ENCODE measurements at places on chromosomes 4 and X.

DNA sequence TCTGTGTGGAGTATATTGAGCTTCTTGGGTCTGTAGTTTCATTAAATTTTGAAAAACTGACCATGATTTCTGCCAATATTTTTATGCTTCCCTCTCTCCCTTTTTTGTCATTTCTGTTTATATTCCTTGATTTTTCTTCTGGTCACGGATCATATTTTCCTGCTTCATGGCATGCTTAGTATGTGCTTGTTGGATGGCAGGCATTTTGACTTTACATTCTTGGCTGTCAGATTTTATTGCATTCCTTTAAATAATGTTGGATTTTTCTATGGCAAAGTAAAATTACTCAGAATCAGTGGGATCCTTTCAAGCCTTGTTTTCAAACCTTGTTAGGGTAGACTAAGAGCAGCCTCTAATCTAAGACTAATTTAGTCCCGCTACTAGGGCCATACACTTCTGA lies 531.8 kb downstream of the IL15 start:
- DNase-seq, result no peak

DNA sequence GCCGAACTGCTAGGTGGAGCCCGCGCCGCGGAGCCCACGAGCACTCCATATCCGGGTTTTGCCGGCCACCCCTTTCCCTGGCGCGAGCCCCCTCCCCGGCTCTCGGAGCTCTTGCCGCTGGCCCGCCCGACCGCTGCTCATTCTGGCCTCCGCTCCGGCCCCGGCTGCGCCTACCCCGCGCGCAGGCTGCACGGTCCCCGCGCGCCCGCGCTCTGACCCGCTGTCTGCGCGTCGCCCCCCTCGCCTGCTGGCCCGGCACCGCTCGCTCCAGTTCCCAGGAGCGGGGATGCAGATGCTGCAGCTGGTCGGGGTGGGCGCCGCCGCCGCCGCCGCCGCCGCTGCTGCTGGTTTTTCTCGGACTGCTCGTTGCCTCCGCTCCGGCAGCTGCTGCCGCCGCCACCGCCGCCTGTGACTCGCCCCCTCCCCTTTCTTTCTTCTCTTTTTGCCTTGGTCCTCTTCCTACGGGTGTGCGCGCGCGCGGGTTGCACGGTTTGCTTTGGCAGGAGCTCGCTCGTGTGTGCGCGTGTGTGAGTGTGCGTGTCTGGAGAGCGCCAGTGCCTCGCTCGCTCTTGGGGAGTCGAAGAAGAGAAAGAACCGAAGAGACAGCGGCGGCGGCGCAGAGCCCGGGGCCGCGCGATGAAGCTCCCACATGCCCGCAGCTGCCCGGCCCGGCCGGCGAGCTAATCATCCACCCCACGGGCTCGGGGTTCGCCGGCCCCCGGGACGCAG lies at the start of gene ADGRL3:
Gene ADGRL3, plus strand, starts transcription at position 140 of the 729 bp plus-strand sequence.
- DNase-seq, result no peak

GRCh38 chr4:57190601-57191481 lies 80.7 kb upstream of the IGFBP7 start:
- no peak for DNase-seq

DNA sequence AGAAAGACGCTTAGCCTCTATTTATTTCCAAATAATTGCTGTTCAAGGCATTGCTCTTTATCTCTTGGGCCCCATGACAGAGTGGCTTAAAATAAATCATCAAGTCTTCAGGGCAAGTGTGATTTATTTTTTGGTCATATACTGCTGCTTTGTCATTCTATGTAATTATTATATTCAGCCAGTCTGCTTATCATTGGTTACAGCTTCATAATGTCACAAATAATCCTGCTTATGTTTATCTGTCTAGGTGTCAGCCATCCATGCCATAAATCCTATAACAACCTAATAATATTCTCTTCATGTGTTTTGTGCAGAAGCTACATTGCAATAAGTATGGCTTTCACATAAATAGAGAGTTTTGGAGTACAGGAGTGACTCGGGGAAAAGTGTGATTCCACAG lies 41.0 kb downstream of the HHIP start:
- no peak for DNase-seq

- DNase-seq, result no peak
Measured at GRCh38 chrX:123504630-123505270, 228.1 kb downstream of the THOC2 start.

- no peak for DNase-seq
Measured at GRCh38 chr4:78629991-78630541, 78.5 kb downstream of the ANXA3 start.

- no peak for DNase-seq
Measured at GRCh38 chr4:88503344-88503743, 20.2 kb downstream of the PYURF start.

- no peak for DNase-seq
Measured at GRCh38 chr4:168506014-168506413, 9.2 kb downstream of the PALLD start.

DNA sequence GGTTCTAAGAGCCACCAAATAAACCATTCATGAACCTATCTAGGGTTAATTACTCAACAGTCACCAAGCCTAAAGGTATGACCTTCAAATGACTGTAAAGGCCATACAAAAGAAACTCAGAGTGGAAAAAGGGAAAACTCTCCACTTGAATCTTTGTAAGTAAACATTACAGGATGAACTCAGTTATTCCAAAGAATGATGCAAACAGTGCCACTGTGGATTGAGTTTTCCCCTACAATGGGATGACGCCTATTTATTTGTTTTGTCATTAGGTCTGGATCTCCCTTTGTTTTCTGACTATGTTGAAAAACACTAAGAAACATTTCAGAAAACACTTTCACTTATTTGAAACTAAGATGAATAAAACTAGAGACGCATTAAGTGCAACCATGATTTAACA lies 12.7 kb downstream of the NUDT6 start:
- no peak for DNase-seq

DNA sequence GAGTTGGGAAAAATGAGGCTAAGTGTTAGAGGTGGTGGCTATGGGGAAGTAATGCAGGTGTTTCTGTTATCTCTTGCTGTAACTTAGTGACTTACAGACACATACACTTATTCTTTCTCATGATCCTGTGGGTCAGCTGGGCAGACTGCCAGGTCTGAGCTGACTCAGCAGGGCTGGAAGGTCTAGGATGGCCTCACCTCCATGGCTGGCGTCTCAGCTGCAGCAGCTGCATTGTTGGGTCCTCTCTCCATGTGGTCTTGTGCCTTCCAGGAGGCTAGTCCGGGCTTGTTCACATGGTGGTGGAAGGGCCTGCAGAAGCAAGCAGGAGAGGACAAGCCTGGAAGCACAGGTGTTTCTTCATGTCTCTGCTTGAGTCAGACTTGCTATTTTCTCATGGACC lies 172.7 kb downstream of the NHS start:
- DNase-seq, result no peak

- DNase-seq, result no peak
Measured at GRCh38 chrX:112058255-112058654, 24.3 kb downstream of the TRPC5 start.

DNA sequence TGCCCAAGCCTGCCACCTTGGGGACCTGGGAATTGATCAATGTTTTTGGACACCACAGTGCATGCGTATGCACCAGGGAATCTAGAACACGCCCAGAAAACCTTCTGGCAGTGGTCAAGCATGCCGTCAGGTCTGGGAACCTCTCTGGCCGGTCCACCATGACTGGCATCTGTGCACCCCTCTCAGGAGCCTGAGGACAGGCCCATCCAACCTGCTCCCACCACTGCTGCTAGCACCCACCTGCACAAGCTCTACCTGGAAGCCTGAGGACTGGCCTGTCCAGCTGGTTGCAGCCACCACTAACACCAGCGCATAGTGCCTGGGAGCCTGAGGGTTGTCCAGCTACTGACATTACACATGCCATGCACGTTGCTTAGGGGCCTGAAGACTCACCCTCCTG lies 162.1 kb upstream of the GALNTL6 start:
- no peak for DNase-seq

DNA sequence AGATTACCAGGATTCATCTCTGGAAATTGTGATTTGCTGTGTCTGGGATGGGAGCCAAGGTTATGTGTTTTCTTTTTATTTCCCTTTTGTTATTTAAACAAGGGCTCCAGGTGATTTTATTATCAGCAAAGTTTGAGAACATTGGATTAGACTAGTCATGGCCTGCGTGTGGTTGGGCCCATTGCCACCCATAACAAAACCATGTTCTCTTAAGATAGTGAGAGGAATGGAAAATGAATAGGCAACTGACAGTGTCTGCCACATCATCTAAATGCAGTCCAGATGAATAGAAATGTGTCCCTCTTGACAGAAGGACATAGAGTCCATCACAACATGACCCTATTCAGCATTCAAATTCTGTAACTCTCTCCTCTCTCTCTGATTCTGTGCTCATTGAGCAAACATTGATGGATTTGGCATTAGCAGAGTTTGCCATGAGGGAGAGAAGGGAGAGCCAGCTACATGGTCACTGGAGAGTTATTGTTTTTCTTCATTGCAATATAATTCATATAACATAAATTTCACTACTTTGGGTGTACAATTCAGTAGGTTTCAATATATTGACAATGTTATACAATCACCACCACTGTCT lies 11.7 kb downstream of the XK start:
- no peak for DNase-seq

DNA sequence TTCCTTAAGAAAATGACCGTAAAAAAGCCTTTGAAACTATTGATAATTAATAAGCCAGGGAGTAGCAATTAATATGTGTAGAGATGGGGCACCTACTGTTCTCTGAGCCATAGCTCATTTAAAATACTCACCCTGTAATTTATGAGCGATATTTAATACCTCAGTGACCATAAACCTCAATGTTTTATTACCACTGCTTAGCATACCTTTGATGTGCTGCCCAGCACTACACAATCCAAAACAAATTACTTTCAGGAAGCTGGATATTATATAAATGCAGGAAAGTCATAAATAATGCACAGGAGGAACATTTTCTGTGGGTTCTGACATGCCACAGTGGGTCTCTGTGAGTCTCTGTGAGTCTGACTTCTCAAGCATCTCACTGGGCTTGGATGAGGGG lies 166.1 kb upstream of the RPL34 start:
- no peak for DNase-seq

DNA sequence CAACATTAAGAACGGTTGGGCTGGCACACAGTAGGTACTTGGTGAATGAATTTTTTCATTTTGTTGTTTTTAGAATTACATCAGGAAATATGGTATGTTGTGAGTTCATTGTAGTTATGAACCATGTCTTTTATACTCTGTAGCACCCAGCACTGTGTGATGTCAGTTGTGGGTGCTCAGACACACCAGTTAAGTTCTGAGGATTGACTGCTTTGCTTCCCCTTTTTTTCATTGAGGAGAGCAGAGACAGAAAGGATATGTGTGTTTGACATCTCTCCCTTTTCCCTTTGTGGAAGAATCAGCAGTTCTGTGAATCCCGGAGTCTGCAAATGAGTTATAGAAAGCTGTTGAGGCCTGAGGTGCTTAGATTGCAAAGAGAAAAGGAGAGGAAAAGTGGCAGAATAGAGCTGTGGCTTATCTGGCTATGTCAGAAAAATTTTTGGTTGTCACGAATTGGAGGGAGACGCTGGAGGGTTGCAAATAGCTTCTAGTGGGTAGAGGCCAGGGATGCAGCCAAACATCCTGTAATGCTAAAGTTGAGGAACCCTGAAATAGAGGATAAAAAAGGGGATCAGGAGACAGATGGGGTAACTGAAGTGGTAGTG lies 13.1 kb downstream of the SMAD1 start:
- DNase-seq, result no peak

GRCh38 chr4:176726803-176727202 lies 65.9 kb downstream of the VEGFC start:
- no peak for DNase-seq

- DNase-seq, result no peak
Measured at GRCh38 chr4:26326791-26327190, 6.0 kb downstream of the RBPJ start.

- no peak for DNase-seq
Measured at GRCh38 chr4:155600244-155600643, 66.4 kb upstream of the GUCY1A1 start.

- no peak for DNase-seq
Measured at GRCh38 chr4:87557348-87557747, 28.2 kb upstream of the SPARCL1 start.

GRCh38 chrX:155028877-155029291 lies 2.2 kb downstream of the FUNDC2 start:
- no peak for DNase-seq

DNA sequence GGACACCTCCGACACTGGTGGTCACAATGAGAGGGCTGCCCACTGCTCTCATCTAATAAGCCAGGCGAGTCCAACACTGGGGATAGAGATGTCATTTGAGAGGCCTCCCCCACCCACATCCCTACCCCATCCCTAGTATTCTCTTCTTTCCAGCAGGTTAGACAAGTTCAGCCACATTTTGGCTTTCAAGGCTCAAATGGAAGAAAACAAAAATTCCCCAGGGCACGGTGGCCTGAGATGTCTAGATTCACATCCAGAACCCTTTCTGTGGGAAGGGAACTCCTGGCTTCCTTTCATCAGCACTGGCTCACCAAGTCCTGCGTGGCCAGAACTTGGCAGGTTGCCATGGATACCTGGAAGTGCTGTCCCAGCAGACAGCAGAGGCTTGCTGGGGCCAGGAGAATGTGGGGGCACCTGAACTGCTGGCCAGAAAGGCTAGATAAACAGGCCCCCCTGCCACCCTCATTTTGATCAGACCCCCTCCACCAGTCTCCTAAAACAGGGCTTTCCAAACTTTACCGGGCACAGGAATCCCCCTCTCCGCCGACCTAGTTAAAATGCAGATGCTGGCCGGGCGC lies 1.3 kb upstream of the NYX start:
- DNase-seq, result no peak

DNA sequence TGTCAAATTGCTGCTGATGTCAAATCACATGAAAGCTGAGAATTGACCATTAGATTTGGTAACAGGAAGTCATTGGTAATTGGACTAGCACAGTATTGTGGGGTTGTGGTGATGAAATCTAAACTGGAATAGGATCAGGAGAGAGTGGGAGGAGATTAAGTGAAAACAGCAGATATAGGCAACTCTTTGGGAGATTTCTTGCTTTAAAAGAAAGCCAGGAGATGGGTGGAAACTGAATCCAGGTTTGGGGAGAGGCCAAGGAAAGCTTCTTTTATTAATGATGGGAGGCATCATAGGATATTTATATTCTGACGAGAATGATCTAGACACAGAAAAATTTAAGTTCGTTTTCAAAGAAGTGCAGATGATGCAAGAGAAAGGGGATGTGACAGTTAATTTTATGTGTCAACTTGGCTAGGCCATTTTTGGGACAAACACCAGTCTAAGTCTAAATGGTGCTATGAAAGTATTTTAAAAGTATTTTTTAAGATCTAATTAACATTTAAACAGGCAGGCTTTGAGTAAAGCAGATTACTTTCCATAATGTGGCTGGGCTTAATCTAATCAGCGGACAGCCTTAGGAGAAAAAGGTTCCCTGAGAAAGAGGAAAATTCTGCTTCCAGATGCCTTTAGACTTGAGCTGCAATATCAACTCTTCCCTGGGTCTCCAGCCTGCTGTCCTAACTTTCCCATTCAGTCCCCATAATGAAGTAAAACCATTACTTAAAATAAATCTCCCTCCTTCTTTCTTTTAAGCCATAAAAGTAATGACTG lies 24.7 kb downstream of the SEC24D start:
- DNase-seq, result no peak

DNA sequence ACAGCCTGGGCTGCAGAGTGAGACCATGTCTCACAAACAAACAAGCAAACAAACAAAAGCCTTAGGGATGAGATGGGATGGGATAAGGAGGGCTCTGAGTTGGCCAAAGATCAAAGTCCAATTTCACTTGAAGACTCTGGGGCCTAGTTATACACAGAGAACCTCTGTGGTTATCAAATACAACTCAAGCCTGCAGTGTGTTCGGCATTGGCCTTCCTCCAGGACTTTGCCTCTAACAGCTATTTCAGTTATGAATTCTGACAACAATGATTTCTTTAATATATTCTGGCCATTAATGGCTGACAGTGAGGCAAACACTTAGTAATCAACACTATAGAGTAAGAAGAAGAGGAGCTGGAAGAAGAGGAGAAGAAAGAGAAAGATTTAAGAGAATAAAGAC lies 171.1 kb downstream of the PDGFRA start:
- no peak for DNase-seq
